ENCODE measurements at places on chromosomes 16 and 17. TPM values are rescaled to one million over a fixed set of nuclear protein-coding genes. Genes with fewer than 3 reads are reported as not detected.

CTF1 gene
- total RNA-seq = 1.7 TPM

CTRL gene
- 0.74 TPM for total RNA-seq

SOX8 gene
- under 0.01 TPM for total RNA-seq

PGP gene
- 7.8 TPM for total RNA-seq

NPIPB6 gene
- total RNA-seq = 0.57 TPM

CDH5 gene
- total RNA-seq = 0.83 TPM

ACSM2A gene
- total RNA-seq = not detected

NPIPB2 gene
- total RNA-seq = 5.7 TPM

ENPP7 gene
- total RNA-seq = not detected
